C1 segment of cervical spinal cord (tissue), 14 donors: ENCODE measurements at places on chromosomes 13 and 19.

GRCh38 chr13:42345367-42345766, 73.4 kb downstream of the AKAP11 start:
- DNase-seq, result no peak

DNA sequence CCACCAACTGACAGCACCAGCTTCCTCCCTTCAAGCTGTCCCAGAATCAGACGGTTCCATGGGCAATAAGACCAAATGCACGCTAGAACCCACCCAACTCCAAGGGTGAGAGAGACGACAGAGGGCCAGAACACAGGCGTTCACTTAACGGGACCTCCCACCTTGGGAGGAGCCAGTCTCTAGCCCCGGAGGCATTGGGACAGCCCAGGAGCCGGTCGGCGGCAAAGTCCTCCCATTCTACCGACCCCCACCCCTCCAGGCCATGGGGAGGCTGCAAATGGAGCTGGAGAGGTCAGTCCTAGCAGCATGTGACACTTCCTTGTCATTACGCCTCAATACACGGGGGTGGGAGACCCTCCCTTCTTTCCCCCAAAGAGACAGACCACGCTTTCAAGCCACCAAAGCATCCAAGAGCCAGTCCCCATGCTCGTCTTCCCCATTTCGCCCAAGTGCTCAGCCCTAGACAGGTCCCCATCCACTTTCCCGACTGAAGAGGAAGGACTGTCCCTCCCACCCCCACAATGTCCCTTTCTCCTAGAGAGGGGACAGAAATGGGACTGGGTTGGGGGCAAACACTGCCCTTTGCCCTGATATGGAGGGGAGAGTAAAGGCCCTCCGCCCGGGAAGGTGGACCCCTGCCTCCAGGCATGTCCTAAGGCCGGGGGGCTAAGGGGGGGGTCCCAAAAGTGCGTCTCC, 964 bp downstream of the KHSRP start:
- DNase-seq, result no peak

- DNase-seq, result peak; percentile 40
These were observed 1.3 kb downstream of the BICRA start for GRCh38 chr19:47609906-47610894.

DNA sequence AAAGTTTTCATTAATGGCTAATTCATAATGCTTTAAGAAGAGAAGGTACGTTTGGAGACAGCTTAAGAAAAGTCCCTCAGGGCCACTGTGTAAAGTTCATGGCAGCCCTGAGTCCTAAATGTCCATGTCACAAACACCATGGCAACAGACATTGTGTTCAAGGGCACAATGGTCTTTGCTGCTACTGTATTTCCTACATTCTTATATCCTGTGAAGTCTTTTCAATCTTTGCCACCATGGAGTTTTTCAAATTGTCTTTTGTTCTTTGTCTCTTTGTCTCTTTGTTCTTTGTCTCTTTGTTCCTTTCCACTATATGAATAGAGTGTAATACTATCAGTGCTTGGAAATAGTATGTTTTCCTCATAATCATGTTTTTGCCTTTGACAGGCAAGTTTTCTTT, 178.8 kb downstream of the VWA8 start:
- DNase-seq, result no peak

GRCh38 chr13:39329182-39329639, 273.8 kb downstream of the LHFPL6 start:
- no peak for DNase-seq

DNA sequence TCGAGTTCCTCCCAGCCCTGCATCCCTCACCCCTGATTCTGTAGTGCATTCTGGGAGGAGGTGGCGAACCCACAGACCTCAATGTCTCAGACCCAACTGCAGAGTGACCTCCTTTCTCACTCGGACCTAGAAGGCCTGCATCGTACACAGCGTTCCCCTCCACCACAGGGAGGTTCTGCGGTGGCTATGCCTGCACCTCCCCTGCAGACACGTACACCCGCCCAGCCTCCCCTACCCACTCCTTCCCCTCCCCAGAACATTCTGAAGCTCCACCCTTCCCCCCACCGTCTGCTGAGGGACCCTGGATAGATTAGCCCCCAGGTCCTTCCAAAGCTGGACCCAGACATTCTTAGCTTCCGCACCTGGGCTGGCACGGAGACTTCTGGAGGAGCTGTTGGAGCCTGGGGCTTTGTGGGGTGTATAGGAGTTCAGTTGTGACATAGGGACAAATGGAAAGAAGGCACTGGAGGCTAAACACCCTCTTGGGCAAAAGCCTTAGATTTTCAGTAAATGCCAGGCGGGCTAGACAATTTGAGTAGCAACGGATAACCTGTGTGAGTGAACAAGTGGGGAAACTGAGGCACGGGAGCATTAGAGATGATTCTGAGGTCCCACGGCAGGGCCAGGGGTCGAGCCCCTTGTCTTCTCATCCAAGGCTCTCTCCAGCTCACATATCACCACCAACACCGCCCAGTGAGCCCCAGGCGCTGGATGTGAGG, 420 bp upstream of the FSD1 start:
- DNase-seq, result no peak

DNA sequence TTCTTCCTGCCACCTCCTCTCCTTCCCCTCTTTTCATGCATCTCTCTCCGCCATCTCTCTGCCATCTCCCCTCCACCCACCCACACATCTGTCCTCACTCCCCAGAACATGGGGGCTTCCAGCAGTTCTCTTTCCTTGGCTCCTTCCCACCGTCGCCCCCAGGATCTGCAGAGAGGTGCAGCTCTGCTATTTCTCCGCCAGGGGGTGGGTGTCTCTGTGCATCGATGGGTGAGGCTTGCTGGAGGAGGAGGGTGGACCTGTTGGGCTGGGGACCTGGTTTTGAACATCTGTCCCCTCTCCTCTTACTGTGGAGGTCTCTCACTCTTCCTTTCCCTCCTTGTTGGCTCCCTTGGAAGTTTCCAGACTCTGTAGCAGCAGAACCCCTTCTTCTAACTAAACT, 51.7 kb downstream of the MYH14 start:
- no peak for DNase-seq

GRCh38 chr19:50705422-50706019, 14.1 kb downstream of the SHANK1 start:
- DNase-seq, result no peak

- DNase-seq, result no peak
These were observed 111.2 kb downstream of the KCNRG start for GRCh38 chr13:50126263-50126992.

DNA sequence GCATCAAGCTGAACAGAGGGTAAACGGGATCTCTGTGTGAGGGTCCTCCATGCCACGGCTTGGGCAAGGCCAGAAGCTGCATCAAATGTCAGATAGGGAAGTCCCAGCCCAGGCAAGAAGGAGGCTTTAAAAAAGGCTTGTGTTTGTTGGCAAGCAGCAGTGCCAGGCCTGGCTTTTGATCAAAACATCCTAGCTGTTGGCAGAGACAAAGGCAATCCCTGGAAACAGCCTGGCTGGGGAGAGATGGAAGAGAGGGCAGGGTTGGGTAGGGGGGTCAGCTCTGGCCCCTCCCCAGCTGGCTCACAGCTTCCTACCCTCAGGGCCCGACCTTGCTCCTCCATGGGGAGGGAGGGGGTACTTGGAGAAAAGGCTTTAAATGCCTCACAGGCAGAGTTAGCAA, 61.8 kb upstream of the KCTD15 start:
- DNase-seq, result peak; percentile 44

GRCh38 chr13:112962396-112962795, 6.6 kb upstream of the MCF2L start:
- DNase-seq, result no peak

- DNase-seq, result no peak
These were observed 163.3 kb downstream of the NUFIP1 start for GRCh38 chr13:44825953-44826352.

GRCh38 chr13:31903111-31903815, 128.3 kb upstream of the FRY start:
- DNase-seq, result no peak

- DNase-seq, result no peak
These were observed 3.5 kb downstream of the ANGPTL4 start for GRCh38 chr19:8367327-8368001.

DNA sequence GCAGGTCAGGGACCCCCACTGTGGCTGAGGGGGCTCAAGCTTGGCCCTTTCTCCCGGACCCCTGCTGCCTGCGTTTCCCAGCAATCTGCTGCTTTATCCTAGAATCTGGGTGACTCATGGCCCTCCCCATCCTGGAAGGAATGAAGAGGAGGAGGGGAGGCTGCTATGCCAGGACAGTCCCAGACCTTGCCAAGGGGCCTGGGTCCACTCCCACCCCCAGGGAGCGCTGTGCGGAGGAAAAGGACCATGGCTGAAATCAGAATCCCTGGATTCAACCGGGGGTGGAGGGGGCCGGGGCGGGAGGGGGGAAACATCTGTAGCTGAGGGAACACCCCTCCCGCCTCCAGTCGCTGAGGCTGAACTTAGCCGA, 20.5 kb downstream of the ZNF114 start:
- peak; percentile 17 for DNase-seq

GRCh38 chr13:39956036-39956435, 300.6 kb downstream of the COG6 start:
- DNase-seq, result no peak

- DNase-seq, result no peak
These were observed 12.0 kb upstream of the TNFSF11 start for GRCh38 chr13:42561752-42562467.

GRCh38 chr13:73952648-73953047, 181.6 kb downstream of the KLF12 start:
- DNase-seq, result no peak
